ENCODE measurements at places on chromosomes 2 and 18.
A peak's percentile ranks its signal among the peaks of the same experiment; 100 is the strongest.

GRCh38 chr18:22408059-22408458, 9.7 kb downstream of the CTAGE1 start:
- DNase-seq = no peak

- DNase-seq = no peak
These were observed 856.3 kb downstream of the SUCLG1 start for GRCh38 chr2:83602753-83603152.

GRCh38 chr18:67428158-67428557, 88.4 kb downstream of the DSEL start:
- DNase-seq = no peak

- DNase-seq = no peak
These were observed 239.1 kb downstream of the TGIF1 start for GRCh38 chr18:3689091-3689490.

GRCh38 chr18:11146947-11147345, 2.4 kb downstream of the PIEZO2 start:
- DNase-seq = no peak

DNA sequence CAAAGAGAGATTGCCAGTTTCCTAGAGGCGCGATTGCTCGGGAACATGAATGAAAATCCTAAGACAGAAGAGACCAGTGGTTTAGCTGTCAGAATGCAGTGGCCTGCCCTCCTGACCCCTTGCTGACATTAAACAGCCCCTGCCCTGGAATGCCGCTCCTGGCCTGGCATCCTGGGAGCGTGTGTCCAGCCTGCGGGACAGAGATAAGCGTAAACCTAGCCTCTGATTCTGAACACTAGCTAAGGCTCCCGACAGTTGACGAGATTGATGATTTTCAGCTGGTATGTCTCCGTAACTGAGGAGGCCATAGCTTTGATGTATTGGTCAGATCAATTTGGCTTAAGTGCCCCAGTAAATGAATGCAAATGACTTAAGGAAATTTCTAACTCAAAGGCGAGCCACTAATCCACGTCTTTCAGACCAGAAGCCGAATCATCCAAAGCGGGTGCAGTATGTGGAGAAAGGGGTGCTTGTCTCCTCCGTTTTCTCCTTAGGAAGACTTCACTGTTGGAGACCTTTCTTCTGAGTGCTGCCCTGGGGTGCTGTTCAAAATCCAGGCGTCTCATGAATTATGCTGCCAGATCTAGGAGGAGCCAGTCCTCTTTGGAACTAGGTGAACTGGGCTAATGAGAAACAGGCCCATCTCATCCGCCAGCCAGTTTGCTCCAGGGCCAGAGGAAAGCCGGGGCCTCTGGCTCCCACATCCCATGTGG, 142.5 kb upstream of the L3MBTL4 start:
- peak; percentile 43 for DNase-seq

- DNase-seq = no peak
These were observed 4.5 kb upstream of the FHL2 start for GRCh38 chr2:105403241-105403782.

DNA sequence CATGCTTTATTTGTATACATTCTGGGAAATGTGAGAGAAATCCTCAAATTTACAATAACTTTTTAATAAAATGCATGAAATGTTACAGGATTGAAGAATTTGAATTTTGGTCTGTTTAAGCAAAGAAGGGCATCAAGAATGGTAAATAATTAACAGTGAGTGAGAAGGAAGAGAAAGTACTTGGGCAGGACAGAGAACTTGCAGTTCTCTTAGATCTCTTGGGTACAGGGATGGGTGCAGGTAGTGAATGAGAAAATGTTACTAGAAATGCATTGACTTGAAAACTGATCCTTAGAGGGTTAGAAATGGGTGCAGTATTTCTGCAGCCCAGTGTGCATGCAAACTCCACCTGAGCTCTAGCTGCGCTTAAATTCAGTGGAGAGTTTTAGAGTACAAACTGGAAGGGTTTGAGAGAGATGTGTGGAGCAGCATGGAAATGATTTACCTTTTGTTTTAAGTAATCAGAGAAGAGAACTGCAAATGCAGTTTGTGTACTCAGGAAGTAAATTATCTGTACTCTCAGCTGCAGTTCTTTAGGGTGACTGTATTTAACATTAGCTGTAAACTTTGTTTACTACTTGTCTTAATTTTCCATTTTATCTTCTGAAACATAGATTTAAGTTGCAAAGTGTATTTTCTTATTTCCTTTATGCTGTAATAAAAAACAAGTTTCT, 51.0 kb upstream of the RAB27B start:
- DNase-seq = no peak

DNA sequence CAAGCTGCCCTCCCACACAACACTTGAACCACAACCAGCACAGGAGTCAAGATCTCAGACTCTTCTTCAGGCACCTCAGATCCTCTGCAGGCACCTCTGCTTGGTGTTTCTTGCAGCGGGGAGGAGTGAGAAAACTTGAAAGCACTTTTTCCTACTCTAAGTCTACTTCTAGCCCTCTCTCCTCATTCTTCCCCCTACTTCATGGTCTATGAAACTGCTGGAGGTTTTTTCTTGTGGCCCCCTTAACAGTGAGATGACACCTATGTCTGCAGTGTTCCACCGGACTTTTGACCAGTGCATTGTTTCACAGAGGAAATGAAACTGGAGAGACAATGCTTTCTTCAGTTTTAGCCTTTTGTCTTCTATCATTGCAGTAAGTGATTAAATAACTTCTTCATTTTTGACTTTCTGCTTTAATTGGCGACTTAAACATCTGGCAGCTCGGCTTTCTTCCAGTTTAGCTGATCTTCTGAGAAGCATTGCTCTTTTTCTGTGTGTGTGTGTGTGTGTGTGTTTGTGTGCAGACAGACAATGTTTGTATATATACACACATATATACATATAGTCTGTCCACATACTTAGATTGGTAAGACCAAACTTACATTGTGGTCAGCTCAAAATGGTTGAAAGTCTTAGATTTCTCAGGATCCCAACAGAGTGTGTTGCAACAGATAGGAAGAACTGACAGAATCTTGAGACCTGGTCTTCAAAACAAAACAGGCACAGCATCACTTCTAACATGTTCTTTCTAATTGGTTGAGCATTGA, 1474.0 kb upstream of the TMEFF2 start:
- no peak for DNase-seq

- no peak for DNase-seq
These were observed 20.8 kb downstream of the GAREM2 start for GRCh38 chr2:26193578-26194231.

DNA sequence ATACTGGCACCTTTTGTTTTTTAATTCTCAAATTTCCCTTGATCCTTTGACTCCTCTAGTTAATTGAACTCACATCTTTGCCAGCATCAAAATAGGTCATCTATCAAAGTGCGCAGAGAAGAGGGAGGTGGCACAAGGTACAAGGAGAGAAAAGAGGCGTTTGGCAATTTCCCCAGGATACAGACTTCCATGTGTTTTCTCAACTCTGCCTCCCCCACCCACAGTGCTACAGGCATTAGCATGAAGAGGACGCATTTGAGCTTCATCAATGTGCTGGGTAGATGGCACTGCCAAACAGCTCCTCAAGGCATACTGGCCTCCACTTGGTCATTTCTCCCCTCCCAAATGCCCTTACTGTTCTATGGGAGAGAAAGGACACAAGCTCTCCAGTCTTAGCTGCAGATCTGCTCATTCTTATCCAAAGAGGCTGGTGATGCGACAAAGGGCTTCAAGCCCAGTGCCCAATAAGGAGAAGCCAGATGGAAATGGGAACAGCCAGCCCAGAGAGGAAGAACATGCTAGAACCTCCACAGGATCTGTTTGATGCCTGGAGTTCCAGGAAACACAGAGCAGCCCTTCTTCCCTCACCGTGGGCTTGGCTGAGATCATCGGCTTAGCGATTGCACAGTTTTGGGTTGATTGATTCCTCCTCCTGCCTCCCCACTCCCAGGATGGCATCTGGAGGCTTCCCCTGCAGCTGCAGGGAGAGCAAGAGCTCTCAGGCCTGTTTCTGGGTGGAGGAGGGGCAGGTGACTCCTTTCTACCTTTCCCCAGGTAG, 144.7 kb upstream of the SMAD2 start:
- DNase-seq = no peak

- no peak for DNase-seq
These were observed 45.9 kb upstream of the LGALSL start for GRCh38 chr2:64408031-64408430.

GRCh38 chr2:156903335-156903734, 354.2 kb upstream of the GALNT5 start:
- no peak for DNase-seq

Measured in mesothelial cell of epicardium (in vitro differentiated cells).